ENCODE measurements at places on chromosomes 11 and 22.

GRCh38 chr11:76232026-76232665, 25.8 kb upstream of the WNT11 start:
- peak; percentile 36 for DNase-seq

- DNase-seq, result no peak
These were observed 152.0 kb upstream of the SYN3 start for GRCh38 chr22:33209930-33210784.

DNA sequence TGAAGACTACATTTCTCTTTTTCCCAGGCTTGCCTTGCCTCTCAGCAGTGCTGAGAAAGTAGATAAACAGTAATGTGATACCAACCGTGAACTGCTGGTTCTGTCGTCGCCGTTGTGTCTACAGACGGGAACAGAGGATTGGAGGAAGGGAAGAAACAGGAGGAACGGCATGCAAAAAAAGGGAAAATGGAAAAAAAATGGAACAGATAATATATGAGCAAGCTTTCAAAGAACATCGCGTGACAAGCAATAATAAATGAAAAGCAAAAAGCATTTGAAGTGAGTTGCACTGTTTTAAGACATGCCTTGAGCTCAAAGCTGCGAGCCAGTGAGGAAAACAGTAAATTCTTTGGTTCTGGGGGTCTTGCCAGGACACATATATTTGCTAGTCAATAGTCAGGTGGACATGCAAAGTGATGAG, 305.9 kb downstream of the CADM1 start:
- DNase-seq, result no peak

- no peak for DNase-seq
These were observed 9.1 kb downstream of the LINC01488 start for GRCh38 chr11:69490516-69490915.

GRCh38 chr22:24514241-24515026, 19.3 kb downstream of the UPB1 start:
- DNase-seq, result no peak

DNA sequence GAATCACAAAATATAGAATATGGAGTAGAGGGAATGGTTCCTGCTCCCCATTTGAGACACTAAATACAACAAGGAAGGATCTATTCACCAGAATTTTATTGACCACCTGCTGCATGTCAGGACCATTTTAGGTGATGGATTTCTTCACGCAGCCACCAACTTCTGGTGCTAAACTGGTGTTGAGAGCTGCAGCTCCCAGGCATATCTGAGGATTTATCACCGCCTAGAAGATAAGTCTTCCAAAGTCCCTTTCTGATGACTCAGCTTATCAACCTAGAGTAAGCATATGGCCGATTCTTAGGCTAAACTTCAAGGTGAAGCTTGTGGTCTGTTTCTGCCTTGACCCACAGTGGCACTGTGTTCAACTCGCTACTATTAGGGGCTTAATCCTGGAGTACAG, 6.7 kb downstream of the DDI1 start:
- no peak for DNase-seq

DNA sequence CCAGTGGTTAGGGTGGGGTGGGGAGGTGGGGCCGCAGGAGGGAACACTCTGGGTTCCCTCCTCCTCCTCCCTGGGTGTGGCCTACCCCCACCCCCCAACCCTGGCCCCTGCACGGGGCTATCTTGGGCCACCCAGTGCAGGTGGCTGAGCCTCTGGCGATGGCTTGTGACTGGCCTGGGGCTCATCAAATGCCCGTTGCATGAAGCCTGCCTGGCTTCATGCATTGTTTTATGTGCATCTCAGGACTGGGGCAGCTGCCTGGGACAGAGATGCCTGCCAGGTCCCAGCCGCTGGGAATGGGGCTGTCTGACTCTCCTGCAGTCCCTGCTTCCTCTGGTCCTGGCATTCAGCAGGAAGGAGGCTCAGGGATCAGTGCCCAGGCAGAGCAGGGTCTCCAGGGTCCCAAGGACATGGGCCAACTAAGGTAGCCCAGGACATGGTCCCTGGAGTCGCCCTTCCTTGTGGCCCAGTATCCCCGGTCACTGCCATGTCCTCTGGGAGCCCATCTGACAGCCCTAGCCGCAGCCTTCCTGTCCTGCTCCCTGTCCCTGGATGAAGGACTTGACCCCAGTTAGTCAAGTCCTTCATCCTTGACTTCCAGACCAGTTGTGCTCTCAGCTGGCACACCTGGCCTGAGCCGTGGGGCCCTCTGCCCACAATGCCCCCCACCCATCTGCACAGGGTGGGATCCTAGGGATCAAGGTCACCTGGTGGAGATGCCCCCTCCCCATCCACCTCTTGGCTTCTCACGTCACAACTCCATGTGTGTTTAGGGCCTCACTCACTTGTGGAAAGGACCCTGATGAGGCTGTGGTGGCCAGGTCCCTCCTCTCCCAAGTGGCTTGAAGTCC, 112.1 kb upstream of the FGF3 start:
- DNase-seq, result no peak

GRCh38 chr22:23029521-23030228, 40.6 kb upstream of the GNAZ start:
- no peak for DNase-seq

GRCh38 chr22:37064553-37064952, 13.0 kb downstream of the KCTD17 start:
- no peak for DNase-seq

DNA sequence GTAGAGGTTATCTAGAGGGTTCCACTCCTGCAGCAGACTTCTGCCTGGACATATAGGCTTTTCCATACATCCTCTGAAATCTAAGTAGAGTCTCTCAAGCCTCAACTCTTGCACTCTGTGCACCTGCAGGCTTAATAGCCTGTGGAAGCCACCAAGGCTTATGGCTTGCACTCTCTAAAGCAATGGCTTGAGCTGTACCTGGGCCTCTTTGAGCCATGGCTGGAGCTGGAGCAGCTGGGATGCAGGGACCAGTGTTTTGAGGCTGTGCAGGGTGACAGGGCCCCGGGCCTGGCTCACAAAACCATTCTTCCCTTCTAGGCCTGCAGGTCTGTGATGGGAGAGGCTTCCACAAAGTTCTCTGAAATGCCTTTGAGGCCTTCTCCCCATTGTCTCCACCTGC, 2.9 kb upstream of the NXPE4 start:
- DNase-seq, result no peak

DNA sequence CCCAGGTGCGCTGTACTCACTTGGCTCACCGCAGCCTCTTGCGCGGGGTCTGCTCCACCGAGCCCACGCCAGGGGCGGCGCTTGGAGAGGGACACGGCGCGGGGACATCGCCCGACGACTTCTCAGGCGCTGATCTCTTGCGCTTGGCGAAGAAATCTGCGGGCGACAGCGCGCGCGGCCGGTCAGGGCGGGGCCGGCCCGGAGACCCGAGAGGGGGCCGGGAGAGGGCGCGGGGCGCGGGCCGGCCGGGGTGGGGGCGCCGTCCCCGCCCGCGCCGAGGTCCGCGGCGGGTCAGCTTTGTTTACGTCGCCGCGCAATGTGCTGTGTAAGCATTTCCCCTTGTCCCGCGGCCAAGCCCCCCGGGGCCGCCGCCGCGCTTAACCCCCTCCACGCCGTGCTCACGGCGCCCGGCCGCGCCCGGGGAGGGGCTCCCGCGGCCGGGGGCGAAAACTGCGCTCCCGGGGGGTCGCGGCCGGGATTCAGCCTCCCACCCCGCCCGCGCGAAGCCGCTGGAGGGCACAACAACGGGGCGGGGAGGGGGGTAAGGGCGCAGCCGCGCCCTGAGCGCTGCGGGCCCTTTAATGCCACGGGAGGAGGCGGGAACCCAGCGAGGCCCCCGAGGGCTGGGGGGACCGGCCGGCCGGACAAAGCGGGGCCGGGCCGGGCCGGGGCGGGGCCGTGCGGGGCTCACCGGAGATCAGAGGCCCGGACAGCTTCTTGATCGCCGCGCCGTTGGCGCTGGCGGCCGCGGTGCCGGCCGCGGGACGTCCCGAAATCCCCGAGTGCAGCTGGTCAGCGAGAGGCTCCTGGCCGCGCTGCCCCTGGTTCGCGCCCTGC, 1.4 kb downstream of the CDKN1C start:
- DNase-seq, result no peak

- DNase-seq, result no peak
These were observed 1503.9 kb upstream of the TENM4 start for GRCh38 chr11:80944758-80945157.

GRCh38 chr11:93039531-93040240, 70.2 kb downstream of the MTNR1B start:
- no peak for DNase-seq

DNA sequence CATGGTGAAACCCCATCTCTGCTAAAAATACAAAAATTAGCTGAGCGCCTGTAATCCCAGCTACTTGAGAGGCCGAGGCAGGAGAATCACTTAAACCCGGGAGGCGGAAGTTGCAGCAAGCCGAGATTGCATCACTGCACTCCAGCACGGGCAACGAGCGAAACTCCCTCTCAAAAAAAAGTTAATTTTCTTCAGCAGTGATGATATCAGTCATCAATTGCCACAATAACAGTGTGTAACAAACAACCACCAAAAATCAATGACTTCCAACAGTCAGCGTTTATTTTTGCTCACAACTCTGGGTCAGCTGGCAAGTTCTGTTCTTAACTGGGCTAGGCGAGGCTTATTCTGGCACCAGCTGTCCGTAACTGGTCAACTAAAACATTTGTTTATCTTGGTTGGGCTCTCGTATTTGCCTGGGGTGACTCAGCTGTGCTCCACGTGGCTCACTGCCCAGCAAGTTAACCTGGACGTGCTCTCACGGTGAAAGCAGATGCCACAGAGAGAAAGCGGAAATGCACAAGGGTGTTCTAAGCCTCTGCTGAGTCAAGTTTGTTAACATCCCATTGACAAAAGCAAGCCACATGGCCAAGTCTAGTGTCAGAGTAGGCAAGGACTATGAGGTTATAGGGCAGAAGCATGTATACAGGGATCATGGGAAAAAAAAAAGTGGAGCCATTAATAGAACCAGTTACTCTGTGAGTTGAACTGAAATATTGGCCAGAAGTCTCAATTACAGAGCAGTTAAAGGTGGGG, 52.1 kb downstream of the LHFPL7 start:
- DNase-seq, result no peak

DNA sequence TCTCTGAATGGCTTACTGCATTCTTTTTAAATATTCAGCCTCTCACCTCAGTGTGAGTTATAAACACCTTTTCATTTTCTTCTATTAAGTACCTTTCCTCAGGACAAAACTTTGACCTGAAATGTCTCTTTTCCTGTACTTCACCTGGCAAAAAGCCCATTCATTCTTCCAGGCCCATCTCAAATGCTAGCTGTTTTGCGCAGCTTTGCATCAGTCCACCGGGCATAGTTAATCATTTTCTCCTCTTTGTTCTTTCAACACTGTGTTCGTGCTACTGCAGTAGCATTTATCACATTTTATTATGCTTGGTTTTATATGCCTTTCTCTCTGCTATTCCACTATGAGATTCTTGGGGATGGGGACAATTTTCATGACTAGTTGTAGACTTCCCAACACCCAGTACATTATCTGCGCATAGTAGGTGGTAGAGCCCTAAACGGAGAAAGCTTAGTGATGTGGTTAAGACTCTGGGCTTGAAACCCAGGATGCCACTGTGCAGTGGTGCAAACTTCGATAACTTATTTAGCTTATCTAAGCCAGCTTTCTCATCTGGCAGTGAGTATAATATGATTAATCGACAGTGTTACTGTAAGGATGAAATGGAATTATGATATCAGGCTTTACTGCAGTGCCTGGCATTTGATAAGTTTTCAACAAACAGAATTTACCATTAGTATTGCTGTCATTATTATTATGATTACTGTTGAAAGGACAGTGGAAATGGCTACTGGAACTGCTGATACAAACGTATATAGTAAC, 695.7 kb downstream of the NELL1 start:
- no peak for DNase-seq

DNA sequence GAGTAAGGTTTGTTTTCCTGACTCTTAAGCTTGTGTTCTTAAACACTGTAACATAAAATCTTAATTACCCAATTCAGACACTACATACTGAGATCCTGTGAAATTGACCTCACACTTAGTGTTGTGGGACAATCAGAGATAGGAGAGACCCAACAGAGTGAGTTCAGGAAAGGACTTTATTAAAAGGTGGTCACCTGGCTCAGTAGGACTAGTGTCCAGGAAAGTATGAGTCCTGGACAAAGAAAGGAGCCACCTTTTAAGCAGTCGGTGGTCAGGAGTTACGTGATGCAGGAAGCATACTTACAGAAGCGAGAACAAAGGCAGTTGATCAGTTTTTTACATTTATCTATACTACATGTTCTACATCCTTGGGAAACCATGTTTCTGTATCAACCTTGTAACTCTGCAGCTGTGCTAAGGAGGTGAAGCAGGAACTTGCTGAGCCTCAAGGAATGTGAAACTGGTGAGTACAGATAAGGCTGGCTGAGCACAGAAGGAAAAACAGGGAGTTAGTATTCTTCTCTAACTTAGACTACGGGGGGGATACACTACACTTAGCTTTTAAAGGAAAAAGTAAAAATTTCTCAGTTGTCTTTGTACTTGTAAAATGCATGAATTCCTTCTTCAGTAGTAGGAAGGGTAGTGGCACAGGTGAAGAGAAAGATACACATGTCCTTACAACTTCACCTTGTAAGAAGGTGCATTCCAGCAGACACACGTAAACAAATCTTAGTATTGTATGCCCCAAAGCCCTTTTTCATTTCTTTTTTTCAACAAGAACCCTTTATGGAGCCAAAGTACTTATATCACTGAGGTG, 15.1 kb downstream of the OR51E1 start:
- DNase-seq, result no peak

DNA sequence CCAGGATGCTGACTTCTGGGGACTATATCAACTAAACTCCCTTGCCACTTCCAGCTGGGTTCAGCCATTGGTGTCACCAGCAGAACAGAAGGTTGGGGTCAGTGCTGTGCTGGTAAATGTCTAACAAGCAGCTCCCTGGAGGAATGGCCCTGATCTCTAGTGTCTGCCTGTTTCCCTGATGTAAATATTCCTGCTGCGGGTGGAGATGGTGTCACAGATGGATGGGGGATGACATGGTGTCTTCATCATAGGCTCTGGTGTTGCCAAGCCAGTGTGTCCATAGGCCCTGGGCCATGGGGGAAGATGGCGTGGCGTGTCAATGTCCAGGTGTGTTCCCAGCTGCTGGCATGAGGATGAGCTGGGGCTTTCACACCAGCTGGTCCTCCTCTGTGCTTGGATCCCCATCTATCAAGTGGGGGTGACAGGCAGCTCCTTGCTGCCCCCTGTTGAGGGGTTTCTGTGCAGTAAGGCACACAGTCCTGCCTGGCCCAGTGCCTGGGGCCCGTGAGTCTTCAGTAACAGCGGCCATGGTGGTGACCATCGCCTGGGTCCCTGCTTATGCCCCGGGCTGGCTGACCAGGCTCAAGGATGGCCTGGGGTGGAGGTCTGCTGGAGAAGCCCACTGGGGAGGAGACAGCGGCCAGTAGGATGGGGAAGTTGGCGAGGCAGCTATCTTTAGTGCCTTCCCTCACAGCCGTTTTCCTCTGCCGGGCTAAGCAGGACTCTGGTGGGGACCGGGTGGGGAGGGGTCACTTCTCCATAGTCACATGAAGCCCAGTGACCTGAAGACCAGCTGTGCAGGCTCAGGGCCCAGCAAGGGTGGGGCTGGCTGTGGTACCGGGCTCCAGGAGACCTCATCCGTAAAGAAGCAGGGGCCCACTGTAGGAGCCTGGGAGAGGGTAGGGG, 12.7 kb downstream of the RPL3 start:
- no peak for DNase-seq

DNA sequence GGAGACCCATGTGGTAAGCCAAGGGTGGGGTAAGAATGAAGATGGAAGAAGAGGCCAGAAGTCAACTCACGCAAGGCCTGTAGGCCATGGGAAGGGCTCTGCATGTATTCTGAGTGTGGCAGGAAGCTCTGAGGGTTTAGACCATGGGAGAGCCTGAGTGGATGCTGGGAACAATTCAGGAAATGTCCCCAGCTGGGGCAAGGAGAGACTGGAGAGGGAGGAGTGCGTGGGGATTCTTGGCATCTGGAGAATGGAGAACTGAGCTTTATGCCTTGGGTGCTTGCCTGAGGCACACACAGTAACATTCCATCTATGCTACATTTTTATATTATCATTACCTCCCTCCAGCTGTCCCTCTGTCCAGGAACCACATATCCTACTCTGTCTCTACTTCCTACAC, 50.4 kb upstream of the CD82 start:
- DNase-seq, result no peak

Measured in immature natural killer cell (primary cell).